ENCODE measurements at places on chromosomes 5 and 9.
A peak's percentile ranks its signal among the peaks of the same experiment; 100 is the strongest.

DNA sequence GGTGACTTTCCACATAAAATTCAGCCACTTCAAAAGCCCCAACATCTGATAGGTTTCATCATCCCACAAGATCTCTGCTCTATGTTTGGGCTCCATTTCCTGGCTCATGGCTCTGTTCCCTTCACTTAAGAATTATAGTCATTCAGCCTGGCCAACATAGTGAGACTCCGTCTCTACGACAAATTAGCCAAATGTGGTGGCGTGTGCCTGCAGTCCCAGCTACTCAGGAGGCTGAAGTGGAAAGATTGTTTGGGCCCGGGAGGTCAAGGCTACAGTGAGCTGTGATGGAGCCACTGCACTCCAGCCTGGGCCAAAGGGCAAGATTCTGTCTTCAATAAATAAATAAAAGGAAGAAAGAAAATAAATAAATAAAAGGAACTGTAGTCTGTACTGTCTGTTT, 57.9 kb upstream of the CTSV start:
- no peak for DNase-seq

DNA sequence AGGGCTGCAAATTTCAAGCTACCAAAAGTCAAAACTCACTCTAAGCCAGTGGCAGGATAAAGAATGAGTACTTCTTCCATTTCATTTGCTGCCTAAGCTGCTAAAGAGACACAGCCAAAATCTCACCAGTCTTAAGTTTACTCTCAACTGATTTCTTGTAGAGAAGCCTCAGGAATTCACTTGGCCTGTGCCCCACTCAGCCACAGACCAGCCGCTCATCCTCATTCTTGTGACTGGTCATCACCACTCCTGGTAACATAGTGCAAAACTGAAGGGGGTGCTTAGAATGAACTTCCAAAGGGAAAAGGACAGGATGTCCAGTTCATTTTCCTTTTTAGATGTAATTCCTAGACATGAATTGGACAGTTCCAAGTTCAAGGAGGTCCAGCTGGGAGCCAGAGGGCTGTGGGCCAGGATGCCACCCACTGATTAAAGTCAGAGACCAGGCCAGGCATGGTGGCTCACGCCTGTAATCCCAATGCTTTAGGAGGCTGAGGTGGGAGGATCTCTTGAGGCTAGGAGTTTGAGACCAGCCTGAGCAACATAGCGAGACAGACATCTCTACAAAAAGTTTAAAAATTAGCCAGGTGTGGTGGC, 72.7 kb upstream of the RANBP3L start:
- DNase-seq, result no peak

- no peak for DNase-seq
These were observed at the start of gene RNF180 for GRCh38 chr5:64165500-64166200. RNF180 (plus strand) TSS chr5:64165843; CDS start chr5:64200808, 34,965 bp downstream.

DNA sequence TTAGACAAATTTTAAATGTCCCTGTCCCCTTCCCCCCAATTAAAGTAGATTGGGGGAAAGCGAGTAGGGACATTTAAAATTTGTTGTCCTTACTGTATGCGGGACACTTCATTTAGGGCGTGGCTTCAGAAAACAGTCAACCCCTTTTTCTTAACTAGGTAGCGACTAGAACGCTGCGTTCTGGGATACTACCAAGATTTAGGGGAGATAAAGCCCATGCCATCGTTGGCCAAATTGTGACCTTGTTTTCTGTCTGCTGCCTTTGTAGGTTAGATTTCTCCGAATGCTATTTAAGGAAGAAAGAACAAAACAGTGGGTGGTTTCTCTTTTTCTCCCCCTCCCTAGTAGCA, 1.2 kb downstream of the CKS2 start:
- no peak for DNase-seq

DNA sequence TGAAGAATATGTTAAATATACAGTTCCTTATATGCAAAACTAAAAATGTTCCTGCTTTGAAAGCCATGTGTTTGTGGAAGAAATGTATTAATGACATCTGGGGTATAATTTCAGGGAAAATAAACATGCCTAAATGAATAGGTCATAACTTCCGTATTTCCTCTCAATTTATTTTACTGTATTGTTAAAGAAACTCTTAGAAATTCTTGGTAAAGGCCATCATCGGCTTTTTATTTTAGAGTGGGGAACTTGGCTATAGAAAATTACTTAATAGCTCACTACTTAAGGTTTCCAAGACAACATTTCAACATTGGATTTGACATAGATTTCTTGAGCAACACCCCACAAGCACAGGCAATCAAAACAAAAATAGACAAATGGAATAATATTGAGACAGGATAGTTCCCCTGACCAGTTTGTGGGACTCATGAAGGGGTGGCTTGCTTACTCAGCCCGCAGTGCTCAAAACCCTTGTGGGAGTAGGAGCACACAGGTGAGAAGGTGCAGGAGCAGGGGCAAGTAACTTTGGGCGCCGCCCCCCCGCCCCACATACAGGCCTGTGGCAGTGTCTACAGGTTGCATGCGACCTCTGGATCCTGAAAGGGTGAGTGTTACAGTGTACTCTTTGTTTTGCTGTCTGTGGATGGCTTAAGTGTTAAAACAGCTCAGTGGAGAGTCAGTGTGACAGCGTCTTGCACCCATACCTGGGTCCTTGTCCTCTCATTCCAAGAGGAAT, 891.4 kb upstream of the C9orf72 start:
- DNase-seq, result no peak

DNA sequence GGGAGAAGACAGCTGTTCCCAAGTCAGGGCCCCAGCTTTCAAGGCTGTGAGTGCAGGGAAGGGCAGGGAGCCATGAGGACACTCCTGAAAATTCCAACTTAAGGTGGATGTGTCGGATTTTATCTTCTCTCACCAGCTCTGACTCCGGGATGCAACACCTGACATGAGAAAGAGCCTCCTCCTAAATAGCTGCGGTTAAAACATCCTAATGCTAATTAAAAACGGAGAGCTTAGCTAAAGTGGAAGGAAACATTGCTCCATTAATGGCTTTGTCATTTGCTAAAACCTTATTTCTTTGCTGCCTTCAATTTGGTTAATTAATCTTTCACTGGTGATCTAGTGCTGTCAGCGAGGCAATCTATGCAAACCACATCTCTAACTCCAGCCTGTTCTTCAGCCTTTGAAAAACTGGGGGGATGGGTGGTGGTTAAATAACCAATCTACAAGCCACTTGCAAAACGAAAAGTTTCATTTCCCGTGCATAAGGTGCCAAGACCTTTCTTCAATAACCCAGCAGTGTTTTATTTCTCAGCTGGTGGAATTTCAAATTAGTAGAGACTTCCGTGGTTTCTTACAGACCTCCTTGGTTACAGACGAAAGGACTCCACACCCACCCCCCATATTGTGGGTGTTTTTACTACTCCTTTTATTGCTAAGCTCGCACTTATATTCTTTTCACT, 379.6 kb downstream of the MLLT3 start:
- DNase-seq, result no peak

- DNase-seq, result no peak
These were observed 66.4 kb downstream of the EFNA5 start for GRCh38 chr5:107604146-107604910.

GRCh38 chr9:91207729-91208418, 153.8 kb downstream of the AUH start:
- no peak for DNase-seq

GRCh38 chr5:178667688-178668087, 40.8 kb upstream of the CLK4 start:
- DNase-seq, result no peak

DNA sequence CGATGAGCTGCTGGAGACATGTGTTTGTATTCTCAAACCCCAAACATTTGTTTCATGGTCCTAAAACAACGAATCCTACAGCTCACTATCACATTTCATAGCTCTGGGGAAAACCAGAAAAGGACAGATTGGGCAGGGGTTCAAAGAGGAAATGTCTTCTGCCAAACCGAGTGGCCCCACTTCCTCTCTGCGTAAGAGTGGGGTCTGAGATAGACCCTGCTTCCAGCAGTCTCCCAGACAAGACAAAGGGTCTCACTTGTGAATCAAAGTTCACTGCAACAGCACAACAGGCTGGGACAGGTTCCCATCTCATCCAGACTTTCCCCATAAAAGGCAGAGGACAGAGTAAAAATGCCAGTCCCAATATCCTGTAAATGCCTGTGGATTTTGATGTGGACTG, 276.2 kb upstream of the SLC24A2 start:
- no peak for DNase-seq

DNA sequence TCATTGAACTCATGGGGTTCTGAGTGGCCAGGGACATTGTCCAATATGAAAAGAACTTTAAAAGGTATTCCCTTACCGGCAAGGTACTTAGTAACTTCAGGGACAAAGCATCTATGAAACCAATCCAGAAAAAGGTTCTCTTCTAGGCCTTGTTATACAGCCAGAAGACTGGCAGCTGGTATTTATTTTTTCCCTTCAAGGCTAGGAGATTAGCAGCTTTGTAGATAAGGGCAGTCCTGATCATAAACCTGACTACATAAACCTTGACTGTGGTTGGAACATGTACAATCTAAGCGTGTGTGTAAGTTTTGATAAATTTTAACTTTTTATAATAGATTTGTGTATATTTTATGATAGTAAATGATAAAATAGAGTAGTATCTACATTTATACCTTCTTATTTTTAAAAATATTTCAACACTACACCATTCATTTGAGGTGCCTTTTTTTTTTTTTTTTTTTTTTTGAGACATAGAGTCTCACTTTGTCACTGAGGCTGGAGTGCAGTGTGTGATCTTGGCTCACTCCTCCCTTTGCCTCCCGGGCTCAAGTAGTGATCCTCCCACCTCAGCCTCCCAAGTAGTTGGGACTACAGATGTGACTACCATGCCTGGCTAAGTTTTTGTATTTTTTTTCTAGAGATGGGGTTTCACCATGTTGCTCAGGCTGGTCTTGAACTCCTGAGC, 24.5 kb downstream of the RANBP17 start:
- DNase-seq, result no peak

- DNase-seq, result no peak
These were observed 6.7 kb downstream of the IRF1 start for GRCh38 chr5:132483661-132484390.

GRCh38 chr5:54397420-54397819, 58.1 kb upstream of the HSPB3 start:
- DNase-seq, result no peak

GRCh38 chr5:101045689-101046088, 142.6 kb upstream of the ST8SIA4 start:
- no peak for DNase-seq

DNA sequence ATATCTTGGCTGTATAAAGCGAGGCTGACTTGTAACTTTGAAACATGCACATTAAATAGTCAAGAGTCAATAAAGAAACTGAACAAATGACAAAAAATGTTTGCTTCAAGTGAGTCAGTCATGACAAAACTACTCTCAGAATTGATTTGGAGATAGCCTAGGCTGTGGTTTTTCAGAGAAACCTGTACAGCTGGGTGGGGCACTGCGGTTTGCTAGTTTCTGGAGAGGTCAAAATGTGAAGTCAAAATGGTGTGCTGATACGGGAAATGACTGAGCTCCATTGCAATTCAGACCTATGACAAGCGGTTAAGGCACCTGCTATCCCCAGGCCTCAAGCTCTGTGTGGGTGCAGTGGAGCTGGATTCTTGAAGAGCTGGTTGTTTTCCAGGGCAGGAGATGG, 10.3 kb upstream of the CD180 start:
- peak; percentile 60 for DNase-seq

DNA sequence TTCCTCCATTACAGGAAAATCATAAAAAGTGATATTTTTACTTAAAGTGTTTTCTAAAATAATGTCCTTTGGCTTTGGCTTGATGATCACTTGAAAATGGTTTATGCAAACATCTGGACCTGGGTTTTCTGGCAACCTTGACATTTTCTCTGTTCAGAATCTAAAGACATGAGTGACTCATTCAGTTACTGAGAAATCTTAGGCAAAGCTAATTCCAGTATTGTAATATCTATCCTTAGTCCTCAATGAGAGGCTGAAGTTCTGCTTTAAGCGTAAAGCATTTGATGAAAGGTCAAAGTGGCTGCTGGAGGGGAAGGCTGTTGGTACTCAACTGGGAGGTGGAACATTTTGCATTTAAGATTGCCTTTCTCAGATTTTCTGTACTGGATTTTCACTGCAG, 2.3 kb downstream of the MAN2A1 start:
- no peak for DNase-seq

GRCh38 chr5:80761176-80761575, 106.4 kb upstream of the DHFR start:
- DNase-seq, result no peak

GRCh38 chr5:160926428-160926827, 74.4 kb upstream of the ATP10B start:
- no peak for DNase-seq

DNA sequence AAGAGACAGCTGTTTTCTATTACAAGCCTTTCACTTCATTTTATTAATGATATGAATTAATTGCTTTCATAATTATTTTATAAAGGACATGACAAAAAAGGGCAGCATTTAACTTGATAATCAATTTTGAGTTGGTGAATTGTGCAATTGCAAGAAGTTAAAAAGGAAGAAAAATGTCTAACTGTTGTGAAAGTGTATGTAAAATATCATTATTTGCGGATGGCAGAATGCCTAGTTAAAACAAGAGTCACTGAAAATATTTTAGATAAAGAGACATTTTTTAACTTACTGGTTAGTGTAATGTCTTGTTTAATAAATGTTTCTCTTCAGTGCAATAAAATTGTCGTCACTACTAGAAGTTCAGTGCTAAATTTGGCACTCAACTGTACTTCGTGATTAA, 57.6 kb upstream of the HTR4 start:
- no peak for DNase-seq

GRCh38 chr9:128923493-128923883, 2.7 kb downstream of the PHYHD1 start:
- DNase-seq, result no peak

GRCh38 chr5:90365328-90365727, 44.2 kb downstream of the CETN3 start:
- no peak for DNase-seq

DNA sequence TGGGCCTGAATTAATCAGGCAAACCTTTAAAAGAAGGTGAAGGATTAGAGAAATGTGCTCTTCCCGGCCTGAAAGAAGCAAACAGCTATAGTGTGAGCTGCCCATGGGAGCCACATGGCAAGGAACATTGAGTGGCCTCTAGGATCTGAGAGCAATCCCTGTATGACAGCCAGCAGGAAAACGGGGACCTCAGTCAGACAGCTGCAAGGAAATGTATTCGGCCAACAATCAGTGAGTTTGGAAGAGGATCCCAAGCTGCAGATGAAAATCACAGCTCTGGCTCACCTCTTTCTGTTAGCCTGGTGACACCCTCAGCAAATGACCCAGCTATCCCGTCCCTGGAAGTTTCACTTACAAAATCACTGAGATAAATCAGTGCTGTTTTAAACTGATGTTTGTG, 309.2 kb downstream of the SH3GL2 start:
- no peak for DNase-seq
